ENCODE measurements at places on chromosomes 2 and 18.
A peak's percentile ranks its signal among the peaks of the same experiment; 100 is the strongest.

DNA sequence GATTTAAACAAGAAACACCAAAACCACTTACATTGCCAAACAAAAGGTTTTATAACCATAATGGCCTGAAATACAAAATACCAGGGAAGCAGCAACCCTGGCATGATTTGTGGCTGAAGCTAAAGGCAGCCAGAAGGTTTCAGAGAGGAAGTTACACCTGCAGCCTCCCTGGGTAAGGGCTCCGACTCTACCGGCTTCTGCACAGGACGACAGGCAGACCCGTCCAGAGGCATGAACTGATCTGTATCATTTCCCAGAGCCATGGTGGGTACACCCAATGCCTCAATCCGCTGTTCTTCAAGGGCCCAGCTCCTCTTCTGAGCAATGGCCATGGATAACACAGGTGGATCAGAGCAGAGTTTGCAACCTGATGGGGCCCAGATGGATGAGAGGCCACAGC is 71.6 kb downstream of the PXDN start:
- no peak for DNase-seq

DNA sequence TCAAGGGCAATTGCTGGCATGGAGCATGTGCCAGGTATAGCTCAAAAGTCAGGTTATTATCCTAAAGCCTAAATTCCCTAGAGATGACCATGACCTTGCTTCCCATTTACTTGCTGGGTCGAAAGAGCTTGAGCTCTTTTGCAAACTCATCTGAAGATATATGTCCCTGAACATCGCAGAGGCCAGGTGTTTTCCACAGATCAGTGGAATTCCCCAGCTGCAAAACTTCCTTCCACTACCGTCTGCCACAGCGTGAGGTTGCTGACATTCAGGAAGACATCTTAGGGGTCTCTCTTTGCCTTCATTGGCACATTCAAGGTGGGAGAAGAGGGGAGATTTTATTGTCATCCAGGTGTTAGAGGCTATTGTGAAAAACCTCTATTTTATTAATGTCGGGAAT is 171.0 kb downstream of the MIB1 start:
- no peak for DNase-seq

DNA sequence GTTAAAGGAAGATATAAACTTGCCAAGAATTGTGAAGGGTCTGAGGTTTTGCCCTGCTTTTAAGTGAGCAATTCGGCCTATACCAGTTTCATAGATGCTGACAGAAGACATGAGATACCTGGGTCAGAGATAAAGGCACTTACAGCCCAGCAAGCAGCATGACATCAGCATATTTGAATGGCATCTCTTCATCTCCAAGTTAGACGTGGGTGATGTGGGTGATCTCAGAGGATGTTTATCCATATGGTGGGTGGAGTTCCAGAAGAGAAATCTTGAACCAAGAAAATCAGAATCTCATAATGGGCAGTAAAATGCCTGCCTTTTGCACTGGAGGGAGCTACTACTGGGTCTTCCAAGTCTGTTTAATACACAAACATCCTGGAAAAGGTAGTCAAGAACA is 44.7 kb downstream of the GYPC start:
- no peak for DNase-seq

DNA sequence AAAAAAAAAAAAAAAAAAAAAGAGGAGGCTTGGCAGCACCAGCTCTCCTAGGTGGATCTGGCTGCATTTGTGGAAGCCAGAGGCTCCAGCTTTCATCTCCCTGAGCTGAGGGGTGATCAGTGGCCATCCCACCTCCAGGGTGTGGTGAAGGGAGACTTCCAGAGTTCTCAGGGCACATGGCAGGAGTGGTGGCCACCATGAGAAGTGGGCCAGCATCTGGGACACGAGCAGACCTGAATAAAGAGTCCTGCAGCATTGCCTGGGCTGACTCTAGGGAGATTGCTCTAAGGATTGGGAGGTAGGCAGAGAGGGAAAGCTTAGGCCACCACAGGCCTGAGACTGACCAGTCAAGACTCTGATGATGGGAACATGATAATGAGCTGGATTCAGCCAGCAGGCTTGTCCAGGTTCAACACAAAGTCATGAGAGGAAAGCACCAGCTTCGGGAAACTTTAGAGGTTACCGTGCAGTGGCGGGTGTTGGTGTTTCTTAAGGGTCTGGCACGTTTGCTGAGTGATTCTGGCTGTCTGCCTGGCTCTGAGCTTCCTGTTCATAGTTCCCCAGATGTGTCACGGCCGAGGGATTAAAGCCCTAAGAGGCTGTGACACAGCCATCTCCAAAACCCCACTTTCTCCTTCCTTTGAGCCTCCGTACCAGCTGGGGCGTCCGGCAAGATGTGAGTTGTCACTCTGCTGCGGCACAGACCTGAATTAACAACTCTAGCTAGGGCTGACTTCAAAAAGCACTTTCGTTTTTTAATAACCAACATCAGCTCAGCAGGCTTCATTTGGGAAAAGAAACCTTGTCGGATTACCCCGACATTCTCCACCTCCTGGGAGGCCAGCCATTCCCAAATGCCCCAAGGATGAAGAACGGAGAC is 38.3 kb upstream of the IL1R1 start:
- peak; percentile 82 for DNase-seq

- no peak for DNase-seq
Observed at GRCh38 chr18:48943333-48943732, 7.4 kb downstream of the SMAD7 start.

GRCh38 chr2:100321866-100322820 is at the start of gene LONRF2:
Gene LONRF2, minus strand, starts transcription at chr2:100322501. Its CDS starts 408 bp downstream, at chr2:100322093.
- DNase-seq: no peak

- no peak for DNase-seq
Observed at GRCh38 chr2:150474326-150475074, 13.0 kb downstream of the RND3 start.

GRCh38 chr18:69326094-69326493 is 74.6 kb upstream of the DOK6 start:
- no peak for DNase-seq

- no peak for DNase-seq
Observed at GRCh38 chr18:57091231-57091630, 55.7 kb upstream of the BOD1L2 start.

- DNase-seq: no peak
Observed at GRCh38 chr18:13932285-13933025, 17.1 kb upstream of the MC2R start.

DNA sequence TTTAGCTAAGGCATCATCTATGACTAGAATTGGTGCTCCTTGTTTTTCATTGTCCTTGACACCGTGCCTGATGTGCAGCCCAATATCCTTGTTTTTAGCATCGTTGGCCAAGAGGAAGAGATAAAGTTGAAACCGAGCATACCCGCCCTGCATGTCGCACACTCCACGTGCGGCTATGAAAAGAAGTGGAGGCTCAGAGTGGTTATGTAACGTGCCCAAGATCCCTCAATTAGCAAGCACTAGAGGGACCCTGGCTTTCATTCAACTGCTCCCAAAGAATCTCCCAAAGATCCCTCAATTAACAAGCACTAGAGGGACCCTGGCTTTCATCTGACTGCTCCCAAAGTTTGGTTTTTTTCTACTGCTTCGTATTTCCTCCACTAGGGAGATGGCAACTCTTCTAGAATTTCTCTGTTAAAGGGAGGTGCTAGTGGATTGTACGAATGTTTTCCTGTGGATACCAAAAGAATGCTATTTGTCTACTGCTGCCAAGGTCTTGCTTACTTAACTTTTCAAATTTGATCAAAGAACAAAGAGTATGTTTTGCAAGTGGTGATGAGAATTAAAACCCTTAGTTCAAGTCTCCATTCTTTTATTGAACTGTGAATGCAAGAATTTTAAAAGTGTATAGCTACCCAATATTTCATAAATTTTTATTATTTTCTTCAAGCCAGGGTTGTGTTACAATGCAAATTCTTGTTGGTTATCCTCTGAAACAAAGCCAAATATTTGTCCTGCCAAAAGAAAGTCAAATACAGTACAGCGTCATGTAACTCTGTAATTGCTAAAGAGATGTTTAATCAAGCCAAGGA is 92.1 kb downstream of the AOX1 start:
- DNase-seq: no peak

- no peak for DNase-seq
Observed at GRCh38 chr2:37774976-37775907, 103.8 kb upstream of the CDC42EP3 start.

DNA sequence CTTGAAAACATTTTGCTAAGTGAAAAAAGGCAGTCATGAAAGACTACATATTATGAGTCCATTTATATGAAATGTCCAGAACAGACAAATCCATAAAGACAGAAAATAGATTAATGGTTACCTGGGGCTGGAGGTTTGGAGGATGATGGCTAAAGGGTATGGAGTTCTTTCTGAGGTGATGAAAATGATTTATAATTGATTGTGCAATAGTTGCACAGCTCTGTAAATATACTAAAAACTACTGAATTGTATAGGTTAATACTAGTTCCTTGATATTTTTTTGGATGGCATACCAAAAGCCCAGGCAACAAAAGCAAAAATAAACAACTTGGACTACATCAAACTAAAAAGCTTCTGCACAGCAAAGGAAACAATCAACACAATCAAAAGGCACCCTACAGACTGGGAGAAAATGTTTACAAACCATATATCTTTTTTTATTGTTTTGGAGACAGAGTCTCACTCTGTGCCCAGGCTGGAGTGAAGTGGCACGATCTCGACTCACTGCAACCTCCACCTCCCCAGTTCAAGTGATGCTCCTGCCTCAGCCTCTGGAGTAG is 21.5 kb downstream of the SOS1 start:
- no peak for DNase-seq

DNA sequence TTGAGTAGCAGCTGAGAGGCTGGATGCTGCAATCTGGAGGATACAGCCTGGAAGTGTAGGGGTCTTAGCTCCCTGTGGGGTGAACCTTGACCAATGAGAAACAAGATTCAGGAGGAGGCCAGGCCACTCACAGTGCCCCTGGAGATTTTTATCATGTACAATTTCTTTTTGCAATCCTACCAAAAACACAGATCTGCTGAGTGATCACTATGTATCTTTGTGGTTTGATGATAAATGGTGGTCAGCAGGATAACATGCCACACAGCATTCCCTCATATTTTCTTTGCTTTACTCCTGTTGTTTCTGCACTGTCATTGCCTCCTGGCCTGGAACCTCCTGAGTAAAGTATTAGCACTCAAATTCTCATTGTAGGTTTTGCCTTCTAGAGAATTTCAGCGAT is 357.9 kb downstream of the THSD7B start:
- no peak for DNase-seq

DNA sequence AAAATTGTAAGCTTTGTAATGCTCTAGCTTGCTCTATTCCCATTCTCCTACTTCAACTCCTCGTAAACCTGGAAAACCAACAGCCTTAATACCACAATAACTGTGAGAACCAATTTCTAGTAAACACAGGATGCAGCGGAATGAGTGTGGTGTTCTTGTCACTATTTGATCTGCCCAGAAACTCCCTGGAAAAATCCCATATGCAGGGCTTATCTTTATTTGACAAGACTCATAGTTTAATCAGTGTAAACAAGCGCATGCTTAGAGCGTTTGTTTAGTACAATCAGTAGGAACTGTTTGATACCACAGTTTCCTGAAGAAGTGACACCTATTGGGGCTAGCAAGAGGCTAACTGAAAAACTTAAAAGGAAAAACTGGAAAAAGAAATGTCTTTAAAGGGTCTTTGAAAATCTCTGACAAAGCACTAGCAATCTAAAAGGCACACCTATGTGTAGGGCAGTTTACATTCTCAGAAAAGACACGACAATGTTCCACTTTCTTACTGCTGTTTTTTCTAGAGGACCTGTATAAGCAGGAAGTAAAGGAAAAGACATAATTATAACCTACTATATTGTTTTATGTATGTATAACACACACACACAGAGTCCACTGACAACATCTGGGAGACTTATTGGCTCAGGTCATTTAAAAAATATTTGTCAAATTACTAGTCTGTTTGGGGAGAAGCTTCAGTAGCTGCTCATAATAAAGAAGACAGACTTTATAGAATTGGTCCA is 241.4 kb upstream of the KLHL14 start:
- DNase-seq: no peak

DNA sequence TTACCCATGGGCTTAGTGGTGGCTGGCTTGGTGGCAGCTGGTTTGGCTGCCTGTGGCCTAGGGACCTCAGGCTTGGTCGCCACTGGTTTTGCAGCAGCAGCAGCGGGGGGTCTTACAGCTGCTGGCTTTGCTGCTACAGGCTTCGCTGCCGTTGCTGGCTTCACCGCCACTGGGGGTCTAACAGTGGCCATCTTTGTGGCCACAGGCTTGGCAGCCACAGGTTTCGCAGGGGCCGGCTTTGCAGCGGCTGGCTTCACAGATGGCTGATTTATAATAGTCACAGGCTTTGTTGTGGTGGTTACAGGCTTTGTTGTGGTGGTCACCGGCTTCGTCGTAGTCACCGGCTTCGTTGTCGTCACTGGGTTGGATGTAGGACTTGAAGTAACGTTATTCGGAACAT is 77.8 kb downstream of the COL6A3 start:
- no peak for DNase-seq

- DNase-seq: no peak
Observed at GRCh38 chr2:74550231-74550630, 3.5 kb downstream of the LOXL3 start.

GRCh38 chr2:5706717-5707455 is 14.7 kb downstream of the SOX11 start:
- DNase-seq: no peak

DNA sequence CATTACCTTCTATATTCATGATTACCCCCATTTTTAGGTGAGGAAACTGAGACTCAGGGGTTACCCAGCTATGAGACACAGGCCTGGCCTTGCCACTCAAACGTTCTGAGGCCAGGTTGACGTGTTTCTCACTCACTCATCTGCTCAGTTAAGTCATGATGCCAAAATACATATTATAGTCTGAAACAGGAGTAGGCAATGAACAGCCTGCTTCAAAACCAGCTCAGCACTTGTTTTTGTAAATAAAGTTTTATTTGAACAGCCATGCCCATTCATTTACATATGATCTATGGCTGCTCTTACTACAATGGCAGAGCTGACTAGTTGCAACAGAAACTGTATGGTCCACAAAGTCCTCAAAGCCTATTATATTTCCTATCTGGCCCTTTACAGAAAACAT is 74.1 kb upstream of the SMAD2 start:
- no peak for DNase-seq

DNA sequence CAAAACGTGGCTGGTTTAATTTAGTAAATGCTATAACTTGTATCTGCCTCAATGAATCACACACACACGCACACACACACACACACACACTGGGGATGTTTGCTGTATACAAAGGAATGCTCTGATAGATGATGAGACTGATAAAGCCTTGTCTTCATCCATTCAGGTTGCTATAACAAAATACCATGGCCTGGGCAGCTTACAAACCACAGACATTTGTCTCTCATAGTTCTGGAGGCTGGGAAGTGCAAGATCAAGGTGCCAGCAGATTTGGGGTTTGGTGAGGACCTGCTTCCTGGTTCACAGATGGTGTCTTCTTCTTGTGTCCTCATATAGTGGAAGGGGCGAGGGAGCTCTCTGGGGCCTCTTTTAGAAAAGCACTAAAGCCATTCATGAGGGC is 149.5 kb upstream of the HDAC4 start:
- no peak for DNase-seq

DNA sequence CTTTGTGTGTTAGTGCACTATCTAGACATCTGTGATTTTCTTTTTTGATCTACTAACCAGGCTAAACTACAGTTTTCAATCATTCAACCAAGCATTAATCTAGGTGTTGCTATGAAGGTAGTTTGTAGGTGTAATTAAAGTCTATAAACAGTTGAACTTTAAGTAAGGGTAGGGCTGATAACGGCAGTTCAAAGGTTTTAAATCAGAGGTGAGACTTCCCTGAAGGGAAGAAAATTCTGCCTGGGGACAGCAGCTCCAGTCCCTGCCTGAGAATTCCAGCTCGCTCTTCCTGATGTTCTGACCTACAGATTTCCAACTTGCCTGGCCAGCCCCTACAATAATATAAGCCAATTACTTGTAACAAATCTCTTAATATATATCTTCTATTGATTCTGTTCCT is 663.9 kb downstream of the MBD2 start:
- DNase-seq: no peak

GRCh38 chr2:21999522-21999921 is 875.8 kb downstream of the TDRD15 start:
- no peak for DNase-seq

Measured in stimulated activated CD4-positive, alpha-beta T cell treated with anti-CD3 and anti-CD28 coated beads, Interleukin-4, amount 100 ng/mL, for 24 hours (primary cell).